ENCODE measurements at places on chromosomes 4 and X.

DNA sequence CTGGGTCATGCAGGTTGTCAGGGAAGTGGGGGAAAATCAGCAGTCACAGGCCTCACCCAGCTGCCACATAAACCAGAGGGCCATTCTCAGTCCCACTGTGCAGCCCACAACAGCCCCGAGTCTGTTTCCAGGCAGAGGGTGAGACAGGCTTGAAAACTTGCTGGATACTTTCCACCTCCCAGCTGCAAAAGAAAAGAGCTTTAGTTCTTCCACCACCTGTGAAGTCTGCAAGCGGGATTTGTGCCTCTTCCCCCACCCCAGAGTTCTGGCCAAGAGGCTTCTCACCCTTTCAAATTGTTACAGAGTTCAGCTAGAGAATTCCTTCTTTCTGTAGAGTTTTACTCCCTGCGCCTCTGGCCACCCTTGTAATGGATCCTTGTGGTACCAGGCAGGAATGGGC is 115.5 kb upstream of the ZDHHC15 start:
- DNase-seq = no peak

DNA sequence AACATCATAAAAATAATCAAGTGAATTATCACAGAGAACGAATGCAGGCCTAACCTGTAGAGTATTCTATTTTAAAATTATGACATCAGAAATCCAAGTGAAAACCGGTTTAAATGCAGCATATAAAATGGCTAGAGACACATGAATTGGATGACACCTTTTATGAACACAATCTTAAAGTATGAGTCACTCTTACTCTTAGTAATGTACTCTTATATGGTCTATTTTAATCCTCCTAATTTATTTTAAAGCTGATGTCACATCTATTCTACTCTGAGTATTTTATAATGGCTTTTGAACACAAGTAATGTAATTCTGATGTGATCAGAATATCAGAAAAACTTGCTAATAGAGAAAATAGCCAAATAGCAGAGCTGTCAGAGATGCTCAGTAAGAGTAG is 161.4 kb upstream of the RADX start:
- no peak for DNase-seq

GRCh38 chr4:157013656-157014055 is 42.1 kb upstream of the PDGFC start:
- no peak for DNase-seq

GRCh38 chr4:113978561-113979147 is 793 bp downstream of the ARSJ start:
- no peak for DNase-seq

- no peak for DNase-seq
These were observed 40.5 kb downstream of the CLDN34 start for GRCh38 chrX:10007621-10008020.

GRCh38 chr4:128812442-128813235 is 3.1 kb downstream of the JADE1 start:
- DNase-seq = peak; percentile 47

- no peak for DNase-seq
These were observed 44.1 kb upstream of the CLDN24 start for GRCh38 chr4:183366206-183366835.

DNA sequence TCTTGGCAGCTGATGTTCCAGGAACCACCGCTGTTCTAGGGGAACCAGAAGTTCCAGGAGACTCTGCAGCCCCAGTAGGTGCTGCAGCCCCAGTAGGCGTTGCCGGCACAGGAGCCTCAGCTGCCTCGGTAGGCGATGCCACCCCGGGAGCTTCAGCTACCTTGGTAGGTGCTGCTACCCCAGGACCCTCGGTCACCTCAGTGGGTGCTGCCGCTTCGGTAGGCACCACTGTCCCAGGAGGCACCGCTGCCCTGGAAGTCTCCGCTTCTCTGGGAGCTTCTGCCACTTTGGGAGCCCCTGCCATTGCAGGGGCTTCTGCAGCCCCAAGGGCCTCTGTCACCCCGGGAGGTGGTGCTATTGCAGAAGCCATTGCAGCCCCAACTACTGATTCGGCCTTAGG is 2.8 kb downstream of the ARMCX2 start:
- no peak for DNase-seq

GRCh38 chr4:116877069-116877468 is 208.3 kb downstream of the TRAM1L1 start:
- no peak for DNase-seq

DNA sequence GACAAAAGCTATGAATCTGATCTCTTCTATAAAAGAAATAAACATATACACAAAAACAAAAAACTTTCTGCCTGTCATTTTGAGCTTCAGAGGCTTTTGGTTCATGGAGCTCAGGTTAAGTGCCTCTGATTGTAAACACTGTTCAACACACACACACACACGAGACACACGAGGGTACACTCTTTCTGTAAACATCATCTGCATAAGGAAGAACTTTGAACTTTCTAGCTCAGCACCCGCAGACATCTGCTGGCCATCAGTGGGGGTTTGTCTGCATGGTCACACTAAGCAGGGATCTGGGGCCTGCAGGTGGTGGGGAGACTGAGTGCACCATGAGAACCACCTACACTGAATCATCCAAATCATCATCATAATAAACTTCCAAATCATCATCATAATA is 54.9 kb downstream of the STX18 start:
- DNase-seq = no peak

GRCh38 chr4:155914782-155915181 is 11.3 kb downstream of the TDO2 start:
- DNase-seq = no peak

DNA sequence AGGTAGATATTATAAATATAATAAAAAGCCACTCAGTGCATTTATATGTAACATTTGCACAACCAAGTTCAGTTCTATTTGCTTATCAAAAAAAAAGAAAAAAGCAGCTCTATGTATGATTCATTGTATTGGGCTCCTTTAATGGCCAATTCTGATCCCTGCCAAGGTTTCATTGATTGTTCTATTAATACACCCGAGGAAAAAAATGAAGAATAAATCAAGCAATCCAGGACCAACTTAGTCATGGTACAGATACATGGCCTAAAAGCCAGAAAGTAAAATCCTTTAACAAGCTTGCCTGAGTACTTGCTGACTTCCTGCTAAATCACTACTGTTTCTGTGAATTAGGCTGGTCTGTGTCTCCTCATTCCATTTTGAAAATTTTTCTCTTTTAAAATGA is 77.6 kb upstream of the PCDH7 start:
- DNase-seq = no peak

DNA sequence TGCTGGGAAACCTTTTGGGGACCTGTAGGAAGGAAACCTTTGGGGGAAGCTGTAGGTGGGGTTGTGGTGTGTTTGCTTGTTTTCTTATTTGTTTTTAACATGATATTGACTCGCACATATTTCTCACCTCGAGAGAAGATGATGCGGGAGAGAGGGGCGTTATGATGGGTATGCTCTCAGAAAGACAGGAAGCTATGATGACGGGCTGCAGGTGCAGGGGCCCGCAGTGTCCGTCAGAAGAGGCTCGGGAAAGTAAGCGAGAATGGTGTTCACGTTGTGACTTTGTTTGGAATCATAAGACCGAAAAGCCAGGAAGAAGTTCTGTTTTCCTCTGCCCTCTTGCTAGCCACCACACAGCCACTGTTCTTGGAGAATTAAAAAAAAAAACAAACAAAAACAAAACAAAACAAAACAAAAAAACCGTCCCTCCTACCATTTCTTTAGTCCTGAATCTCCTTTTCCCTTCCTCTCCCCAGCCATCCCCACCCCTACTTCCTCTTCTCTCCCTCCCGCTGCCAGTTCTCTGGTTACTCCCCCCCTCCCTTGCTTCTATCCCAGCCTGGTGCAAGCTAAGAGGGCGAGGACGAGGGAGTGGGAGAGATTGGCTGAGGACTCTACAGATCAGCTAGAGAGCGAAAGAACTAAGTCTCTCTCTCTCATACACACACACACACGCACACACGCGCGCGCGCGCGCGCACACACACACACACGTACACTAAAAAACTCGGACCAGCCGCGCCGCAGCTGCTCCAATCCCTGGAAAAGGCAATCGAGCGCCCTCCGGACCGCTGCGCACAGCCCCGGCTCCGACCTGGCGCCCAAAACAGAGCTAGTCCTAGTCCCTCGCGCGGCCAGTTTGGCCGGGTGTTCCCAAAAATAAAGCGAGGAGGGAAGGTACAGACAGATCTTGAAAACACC is at the start of gene BMP3:
BMP3 (plus strand) TSS at position 648 of the 920 bp plus-strand sequence. CDS start 577 bp downstream, outside the sequence.
- no peak for DNase-seq

DNA sequence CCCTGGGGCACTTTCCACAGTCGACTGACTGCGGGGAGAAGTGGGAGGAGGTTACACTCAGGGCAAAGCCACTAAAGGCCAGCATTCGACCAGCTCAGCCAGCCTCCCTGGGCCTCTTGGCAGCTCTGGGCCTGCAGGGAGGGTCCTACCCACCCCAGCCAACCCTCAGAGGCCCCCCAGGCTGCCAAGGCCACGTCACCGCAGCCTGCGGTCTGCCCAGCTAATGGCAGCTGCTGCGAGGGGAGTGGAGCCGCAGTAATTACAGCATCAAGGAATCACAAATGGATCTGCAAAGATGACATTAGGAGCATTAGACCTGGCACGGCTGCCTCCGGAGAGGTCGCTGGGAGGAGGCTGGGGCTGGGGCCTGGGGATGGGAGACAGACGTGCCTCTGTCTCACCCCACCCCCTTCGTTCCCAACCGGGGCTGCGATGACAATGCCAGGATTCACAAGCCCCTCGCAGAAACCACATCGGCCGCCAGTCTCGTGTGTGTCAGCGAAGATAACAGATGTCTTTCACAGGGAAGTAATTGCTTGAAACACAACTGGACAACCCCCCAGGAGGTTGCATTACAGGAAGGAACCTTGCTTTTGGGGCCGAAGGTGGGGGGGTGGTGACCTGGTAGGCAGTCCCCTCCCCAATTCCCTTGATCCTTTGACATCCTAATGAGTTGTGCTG is 367.6 kb downstream of the BCOR start:
- DNase-seq = no peak

DNA sequence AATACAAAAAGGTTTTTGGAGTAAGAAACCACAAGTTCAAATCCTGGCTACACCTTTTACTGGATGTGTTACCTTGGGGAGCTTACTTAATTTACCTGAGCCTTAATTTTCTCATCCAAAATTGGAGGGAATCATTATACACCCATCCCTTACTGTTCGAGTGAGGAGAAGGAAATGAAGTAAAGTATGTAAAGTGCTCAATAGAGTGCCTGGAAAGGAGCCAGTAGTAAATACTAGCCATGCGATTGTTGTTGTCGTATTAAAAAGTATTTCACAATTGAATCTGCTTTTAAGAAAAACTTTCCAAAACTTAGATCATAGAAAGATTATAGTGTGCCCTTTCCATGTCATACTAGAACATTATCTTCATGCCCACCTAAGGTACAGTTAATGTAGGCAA is 124.5 kb downstream of the ATXN3L start:
- DNase-seq = no peak

DNA sequence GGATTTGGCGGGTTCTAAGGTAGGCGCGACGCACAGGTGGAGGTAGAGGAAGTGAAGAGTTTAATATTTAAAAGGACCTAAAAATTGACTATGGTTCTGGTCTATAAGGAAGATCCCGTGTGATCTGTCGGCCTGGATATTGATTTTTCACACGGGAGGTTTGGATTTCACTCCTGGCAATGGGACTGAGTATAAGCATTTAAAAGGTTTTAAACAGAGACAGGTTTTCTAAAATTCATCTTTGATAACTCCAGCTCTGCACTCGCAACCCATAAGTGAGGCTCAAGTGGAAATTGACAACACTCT is 394 bp upstream of the UXT start:
- no peak for DNase-seq

GRCh38 chrX:63585936-63586335 is 199.1 kb downstream of the ARHGEF9 start:
- DNase-seq = no peak

DNA sequence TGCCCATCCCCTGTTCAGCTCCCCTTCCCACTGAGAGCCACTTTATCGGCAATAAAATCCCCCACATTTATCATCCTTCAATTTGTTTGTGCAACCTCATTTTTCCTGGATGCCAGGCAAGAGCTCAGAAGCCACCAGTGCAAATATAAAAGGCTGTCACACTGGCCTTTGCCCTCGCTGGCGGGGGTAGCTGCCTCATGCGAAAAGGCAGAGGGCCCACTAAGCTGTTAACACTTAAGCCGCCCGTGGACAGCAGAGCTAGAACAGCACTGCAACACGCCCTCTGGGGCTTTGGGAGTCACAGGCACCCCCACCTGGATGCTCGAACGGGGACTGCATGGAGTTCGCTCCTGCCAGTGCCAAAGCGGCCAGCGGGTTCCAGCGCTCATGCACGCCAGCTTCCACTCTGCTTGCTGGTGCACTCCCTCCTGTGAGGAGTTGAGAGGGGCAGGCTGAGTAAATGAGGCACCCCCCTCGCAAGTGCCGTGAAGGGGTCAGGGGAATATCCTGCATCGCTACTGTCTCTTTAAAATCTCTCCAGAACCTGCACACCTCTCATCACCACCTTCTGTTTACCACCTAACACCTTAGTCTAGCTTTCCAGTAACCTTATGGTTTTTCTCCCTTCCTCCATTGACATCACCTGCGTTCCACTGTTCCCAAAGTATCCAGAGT is 99.5 kb downstream of the SORBS2 start:
- DNase-seq = no peak

DNA sequence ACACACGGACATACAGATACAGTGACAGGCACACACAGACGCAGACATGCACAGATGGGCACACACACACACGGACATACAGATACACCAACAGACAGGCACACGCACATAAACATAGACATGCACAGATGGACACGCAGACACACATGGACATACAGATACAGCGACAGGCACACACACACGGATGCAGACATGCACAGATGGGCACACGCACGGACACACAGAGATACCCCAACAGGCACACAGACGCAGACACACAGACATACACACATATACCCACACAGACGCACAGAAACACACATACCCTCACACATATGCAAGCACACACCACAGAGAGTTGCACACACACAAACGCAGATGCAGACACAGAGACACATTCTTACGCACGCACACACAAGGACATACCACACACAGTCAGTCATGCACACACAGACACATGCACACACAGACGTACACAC is 24.4 kb upstream of the SLC25A6 start:
- no peak for DNase-seq

GRCh38 chr4:4461850-4462249 is 74.9 kb downstream of the NSG1 start:
- DNase-seq = peak; percentile 22

- DNase-seq = no peak
These were observed 260.1 kb upstream of the EDNRA start for GRCh38 chr4:147220833-147221232.

DNA sequence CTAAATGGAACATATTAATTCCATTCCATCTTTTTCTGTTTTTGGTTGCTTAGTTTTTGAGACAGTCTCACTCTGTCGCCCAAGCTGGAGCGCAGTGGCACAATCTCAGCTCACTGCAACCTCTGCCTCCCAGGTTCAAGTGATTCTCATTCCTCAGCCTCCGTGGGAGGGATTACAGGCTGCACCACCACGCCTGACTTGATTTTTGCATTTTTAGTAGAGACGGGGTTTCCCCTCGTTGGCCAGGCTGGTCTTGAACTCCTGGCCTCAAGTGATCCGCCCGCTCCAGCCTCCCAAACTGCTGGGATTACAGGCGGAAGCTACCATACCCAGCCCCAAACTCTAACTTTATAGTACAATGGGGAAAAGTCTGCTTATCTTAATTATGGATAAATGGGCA is 11.2 kb downstream of the HNRNPD start:
- no peak for DNase-seq

GRCh38 chrX:78653118-78653822 is 5.9 kb downstream of the RTL3 start:
- no peak for DNase-seq

GRCh38 chr4:86032476-86033022 is 327.3 kb downstream of the MAPK10 start:
- DNase-seq = no peak

GRCh38 chrX:111095974-111096895 is at the start of gene PAK3:
PAK3 (plus strand) TSS chrX:111096191; CDS start chrX:111123104, 26,913 bp downstream.
- peak; percentile 22 for DNase-seq
